ENCODE measurements at places on chromosomes 6 and 20.

DNA sequence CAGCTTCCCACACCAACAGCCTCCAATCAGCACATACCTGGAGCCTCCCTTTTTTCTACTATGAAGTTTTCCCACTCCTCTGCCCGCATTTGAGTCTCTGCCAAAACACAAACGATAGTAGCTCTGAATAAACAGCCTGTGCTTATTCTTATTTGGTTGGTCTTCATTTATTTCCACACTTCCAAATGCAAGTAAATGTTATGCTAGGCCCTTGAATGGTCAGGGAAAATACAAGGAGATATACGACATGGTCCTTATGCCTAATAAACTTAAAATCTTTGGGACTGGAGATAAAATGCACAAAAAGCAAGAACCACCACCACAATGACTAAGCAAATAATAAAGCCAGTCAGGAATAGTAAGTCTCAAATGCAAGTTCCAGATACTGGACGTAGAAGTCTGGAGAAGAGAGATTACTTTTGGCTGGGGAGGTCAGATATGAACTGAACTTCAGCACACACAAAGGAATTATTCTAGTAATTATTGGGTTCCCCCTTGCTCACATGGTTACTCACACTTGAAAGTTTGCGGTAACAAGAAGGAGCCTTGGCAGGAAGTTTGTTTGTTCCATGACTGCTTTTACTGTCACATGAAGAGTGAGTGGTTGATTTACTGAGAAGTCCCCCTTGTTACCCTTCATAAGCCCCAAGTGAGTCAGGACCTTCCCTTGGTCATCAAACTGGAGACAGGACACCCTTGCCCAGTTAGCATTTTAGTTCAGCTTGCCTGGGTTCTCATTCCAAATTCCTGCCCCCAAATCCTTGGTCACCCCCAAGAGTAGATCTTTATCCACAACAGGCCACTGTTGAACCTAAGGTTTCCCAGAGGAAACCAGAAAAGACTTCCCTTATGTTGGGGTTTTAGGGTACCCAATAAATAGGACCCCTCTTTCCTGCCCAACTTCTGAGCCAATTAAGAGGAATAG lies 511.2 kb upstream of the JARID2 start:
- DNase-seq = no peak
- peak overlapping the region; percentile 66 for H3K4me3 ChIP-seq
- peaks cover 17% of the 10 kb centered on the region for H3K36me3 ChIP-seq
- peak overlapping the region; percentile 97 for H3K27ac ChIP-seq
- peaks cover 99% of the 10 kb centered on the region for H3K4me1 ChIP-seq

DNA sequence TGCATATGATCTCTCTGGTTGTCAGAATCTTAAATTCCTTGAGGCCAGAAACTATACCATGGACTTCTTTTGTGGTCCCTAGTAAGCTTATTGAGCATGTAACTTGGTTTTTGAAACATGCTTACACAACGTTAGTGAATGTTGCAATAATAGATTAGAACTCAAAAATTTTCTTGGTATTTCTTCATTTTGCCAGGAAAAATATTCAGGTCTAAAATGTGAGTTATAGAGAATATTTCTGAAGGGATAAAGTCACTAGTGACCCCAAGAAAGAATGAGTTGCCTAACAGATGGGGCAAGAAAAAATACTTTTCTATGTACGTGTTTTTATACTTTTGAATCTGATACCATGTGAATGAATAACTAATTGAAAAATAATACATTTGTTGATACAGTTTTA lies 195.4 kb downstream of the TFAP2A start:
- H3K27ac ChIP-seq = no peak overlapping the region
- H3K27me3 ChIP-seq = no peaks in the 10 kb centered on the region
- no peaks in the 10 kb centered on the region for H3K36me3 ChIP-seq
- no peak for DNase-seq
- H3K4me3 ChIP-seq = no peak overlapping the region

GRCh38 chr6:24861934-24862333 lies 63.2 kb upstream of the ARMH2 start:
- peaks cover 30% of the 10 kb centered on the region for H3K36me3 ChIP-seq
- H3K27me3 ChIP-seq = no peaks in the 10 kb centered on the region
- peak overlapping the region; percentile 37 for H3K27ac ChIP-seq
- no peak for DNase-seq
- peaks cover 93% of the 10 kb centered on the region for H3K4me1 ChIP-seq
- peak overlapping the region; percentile 45 for H3K4me3 ChIP-seq

- H3K27ac ChIP-seq = peak overlapping the region; percentile 85
- peak overlapping the region; percentile 1 for H3K4me3 ChIP-seq
- peaks cover 27% of the 10 kb centered on the region for H3K4me1 ChIP-seq
- H3K27me3 ChIP-seq = peaks cover 11% of the 10 kb centered on the region
- DNase-seq = peak; percentile 57
- H3K36me3 ChIP-seq = no peaks in the 10 kb centered on the region
Measured at GRCh38 chr20:17878912-17879602, 89.5 kb downstream of the SNX5 start.

DNA sequence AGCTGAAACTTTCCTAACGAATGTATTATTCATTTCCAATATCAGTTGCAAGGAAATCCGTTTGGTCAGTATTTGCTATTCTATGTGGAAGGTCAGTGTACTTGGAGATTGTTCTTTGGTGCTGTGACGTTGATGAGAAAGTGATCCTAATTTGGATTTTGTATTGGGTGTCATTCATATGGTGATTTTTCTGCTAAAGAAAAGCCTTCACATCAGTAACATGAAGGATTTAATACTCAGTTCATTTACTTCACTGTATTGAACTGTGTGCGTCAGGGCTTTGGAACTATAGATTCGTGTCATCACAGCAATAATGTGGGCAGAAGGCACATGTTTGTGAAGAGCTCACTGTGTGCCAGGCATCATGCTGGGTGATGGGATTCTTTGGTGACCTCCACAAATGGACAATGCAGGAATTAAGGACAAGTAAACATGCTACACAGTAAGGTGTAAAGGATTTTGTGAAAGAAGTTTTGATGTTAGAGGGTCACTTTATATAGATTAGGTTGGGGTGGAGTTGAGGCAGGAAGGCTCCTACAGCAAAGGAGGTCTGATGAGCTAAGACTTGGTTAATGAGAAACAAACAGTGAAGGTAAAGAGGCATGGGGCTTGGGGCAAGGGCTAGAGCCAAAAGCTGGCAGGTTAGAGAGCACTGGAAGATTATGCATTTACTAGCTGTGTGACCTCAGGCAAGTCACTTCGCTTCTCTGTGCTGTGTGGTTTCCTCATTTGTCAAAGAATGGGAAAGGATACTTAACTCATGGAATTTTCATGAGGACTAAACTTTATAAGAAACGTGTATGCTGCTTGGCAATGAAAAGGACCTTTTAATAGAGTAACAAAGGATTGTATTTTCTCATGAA lies 12.1 kb downstream of the ARID1B start:
- H3K36me3 ChIP-seq = peaks cover 8% of the 10 kb centered on the region
- no peak overlapping the region for H3K4me3 ChIP-seq
- H3K27me3 ChIP-seq = no peaks in the 10 kb centered on the region
- no peak for DNase-seq

GRCh38 chr6:154615483-154616025 lies 105.1 kb upstream of the CNKSR3 start:
- peaks cover 4% of the 10 kb centered on the region for H3K27me3 ChIP-seq
- no peak for DNase-seq
- no peak overlapping the region for H3K27ac ChIP-seq
- no peak overlapping the region for H3K4me3 ChIP-seq
- peaks cover 34% of the 10 kb centered on the region for H3K4me1 ChIP-seq

- peak overlapping the region; percentile 51 for H3K4me3 ChIP-seq
- H3K27me3 ChIP-seq = no peaks in the 10 kb centered on the region
- H3K36me3 ChIP-seq = peaks cover 15% of the 10 kb centered on the region
- DNase-seq = no peak
- peak overlapping the region; percentile 50 for H3K27ac ChIP-seq
Measured at GRCh38 chr6:142867988-142868812, 76.8 kb downstream of the HIVEP2 start.

- peaks cover 4% of the 10 kb centered on the region for H3K4me1 ChIP-seq
- DNase-seq = no peak
- no peak overlapping the region for H3K4me3 ChIP-seq
- H3K27ac ChIP-seq = no peak overlapping the region
- no peaks in the 10 kb centered on the region for H3K27me3 ChIP-seq
Measured at GRCh38 chr6:73182021-73182607, 43.2 kb downstream of the KHDC1L start.

DNA sequence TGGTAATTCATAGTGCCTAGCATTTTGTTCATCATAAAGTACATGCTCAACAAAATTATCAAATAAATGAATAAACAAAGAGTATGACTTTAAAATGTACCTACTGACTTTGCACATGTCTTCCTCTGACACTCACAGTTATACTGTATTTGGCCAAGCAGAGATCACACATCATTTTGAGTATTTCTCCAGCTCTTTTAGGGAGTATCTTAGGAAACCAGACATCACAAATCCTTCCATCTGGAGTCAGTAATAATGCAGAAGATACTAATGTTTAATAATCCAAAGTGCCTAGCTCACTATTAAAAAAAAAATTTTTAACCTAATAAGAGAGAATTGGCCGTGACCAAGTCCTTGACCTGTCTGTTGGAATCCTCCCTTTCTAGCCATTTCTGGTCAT lies 154.6 kb downstream of the ZNF217 start:
- no peaks in the 10 kb centered on the region for H3K4me1 ChIP-seq
- no peak for DNase-seq
- H3K27me3 ChIP-seq = no peaks in the 10 kb centered on the region
- no peaks in the 10 kb centered on the region for H3K36me3 ChIP-seq
- no peak overlapping the region for H3K27ac ChIP-seq

DNA sequence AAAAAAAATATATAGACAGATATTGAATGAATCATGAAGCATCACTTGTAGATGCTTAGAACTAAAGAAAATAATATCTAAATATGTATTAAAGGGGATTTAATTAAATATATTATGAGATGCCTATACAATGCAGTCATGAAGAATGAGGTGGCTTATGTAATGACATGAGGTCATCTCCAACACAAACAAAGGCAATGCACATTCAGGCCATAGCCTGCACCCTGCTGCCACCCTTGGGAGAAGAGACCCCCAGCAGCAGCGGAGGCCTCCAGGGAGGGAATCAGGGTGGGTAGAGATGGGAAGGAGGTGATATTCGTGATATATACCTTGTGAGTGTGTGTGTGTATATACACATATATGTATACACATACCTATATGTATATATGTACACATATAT lies 26.4 kb upstream of the SSTR4 start:
- no peaks in the 10 kb centered on the region for H3K4me1 ChIP-seq
- no peak overlapping the region for H3K27ac ChIP-seq
- H3K4me3 ChIP-seq = no peak overlapping the region
- no peak for DNase-seq
- H3K36me3 ChIP-seq = no peaks in the 10 kb centered on the region
- no peaks in the 10 kb centered on the region for H3K27me3 ChIP-seq

GRCh38 chr20:52915564-52915963 lies 56.6 kb upstream of the TSHZ2 start:
- DNase-seq = no peak
- no peaks in the 10 kb centered on the region for H3K4me1 ChIP-seq
- no peak overlapping the region for H3K4me3 ChIP-seq
- H3K27me3 ChIP-seq = no peaks in the 10 kb centered on the region
- no peaks in the 10 kb centered on the region for H3K36me3 ChIP-seq

DNA sequence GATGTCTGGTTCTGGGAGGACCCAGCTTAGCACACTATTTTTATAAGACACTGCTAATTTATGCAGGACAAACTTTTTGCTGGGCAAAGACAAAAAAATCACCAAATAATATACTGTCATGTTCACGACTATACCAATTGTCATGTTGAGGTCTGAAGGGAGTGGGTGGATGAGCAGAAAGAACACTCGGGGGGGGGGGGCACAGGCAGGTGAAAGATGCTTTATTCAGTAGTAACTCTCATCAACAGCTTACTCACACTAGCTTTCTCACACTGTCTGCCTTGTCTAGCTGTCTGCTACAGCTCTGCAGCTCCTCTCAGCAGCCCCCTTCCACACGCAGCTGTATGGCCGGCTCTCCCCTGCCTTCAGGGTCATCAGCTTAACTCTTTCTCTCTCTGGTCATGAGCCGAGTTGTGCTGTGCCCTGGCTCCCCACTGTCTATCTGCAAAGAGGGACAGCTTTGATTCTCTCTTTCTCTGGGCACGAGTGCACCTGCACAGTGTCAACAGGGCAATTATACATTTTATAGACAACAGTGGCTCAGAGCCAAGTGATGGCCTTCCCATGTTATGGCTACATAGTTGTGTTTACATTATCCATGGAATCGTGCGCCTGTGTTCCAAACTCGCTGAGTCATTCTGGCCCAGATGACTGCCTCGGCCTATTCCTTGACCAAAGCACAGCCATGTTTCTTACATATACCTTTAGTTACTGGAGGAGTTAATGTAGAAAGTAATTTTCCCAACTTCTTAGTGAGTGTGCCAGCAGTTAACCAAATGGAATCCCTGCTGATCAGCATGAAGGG lies 187.7 kb upstream of the PRSS16 start:
- no peak overlapping the region for H3K27ac ChIP-seq
- H3K27me3 ChIP-seq = peaks cover 22% of the 10 kb centered on the region
- no peaks in the 10 kb centered on the region for H3K4me1 ChIP-seq
- H3K4me3 ChIP-seq = no peak overlapping the region

GRCh38 chr6:159701413-159701999 lies 8.5 kb upstream of the SOD2 start:
- H3K4me1 ChIP-seq = peaks cover 24% of the 10 kb centered on the region
- peaks cover 2% of the 10 kb centered on the region for H3K36me3 ChIP-seq
- H3K27ac ChIP-seq = peak overlapping the region; percentile 87

DNA sequence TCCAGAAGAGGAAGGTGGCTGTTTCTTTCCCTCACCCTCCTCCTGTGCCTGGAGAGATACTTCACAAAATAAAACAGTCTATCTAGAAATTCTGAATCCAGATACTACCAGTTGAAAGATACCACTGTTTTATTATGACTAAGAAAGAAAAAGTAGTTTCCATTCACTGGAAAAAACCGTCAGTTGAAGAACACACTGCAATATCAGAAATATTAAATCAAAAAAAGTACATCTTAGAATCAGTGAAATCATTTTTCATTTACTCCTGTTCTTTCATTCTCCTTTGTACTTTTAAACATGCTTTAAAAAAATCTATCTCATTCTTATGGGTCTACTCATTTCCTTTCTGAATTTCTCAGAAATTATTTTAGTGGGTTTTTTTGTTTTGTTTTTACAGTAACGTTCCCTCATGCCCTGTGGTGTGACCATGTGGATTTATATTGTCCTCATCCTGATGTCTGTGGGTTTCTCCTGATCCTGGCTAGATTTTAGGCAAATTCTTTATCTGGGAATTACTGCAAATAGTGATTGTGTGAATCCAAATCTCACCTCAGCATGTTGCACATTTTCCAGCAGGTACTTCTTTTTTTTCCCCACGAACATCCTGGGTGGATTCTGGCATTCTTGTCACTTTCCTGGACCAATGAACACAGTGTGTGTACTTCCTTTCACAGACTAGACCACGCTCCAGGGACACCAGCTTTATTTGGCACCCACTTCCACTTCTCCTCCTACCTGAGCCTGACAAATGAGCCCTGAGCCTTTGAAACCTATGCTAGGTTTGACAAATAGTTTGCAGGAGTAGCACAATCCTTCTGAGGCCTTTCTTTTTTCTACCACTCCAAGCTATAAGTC lies 114.0 kb upstream of the LAMP5 start:
- no peak for DNase-seq
- no peaks in the 10 kb centered on the region for H3K4me1 ChIP-seq
- no peaks in the 10 kb centered on the region for H3K36me3 ChIP-seq
- H3K4me3 ChIP-seq = no peak overlapping the region
- H3K27me3 ChIP-seq = no peaks in the 10 kb centered on the region

Data from activated naive CD8-positive, alpha-beta T cell treated with anti-CD3 and anti-CD28 coated beads, Interleukin-2, amount 50 U/mL, for 24 hours (primary cell).